ENCODE measurements at places on chromosomes 2 and 18.

- DNase-seq: no peak
These were observed 251.6 kb downstream of the AFF3 start for GRCh38 chr2:99890568-99891427.

- peak; percentile 29 for DNase-seq
These were observed 15.4 kb downstream of the SDC1 start for GRCh38 chr2:20209373-20210109.

- DNase-seq: no peak
These were observed 185.8 kb upstream of the CNTNAP5 start for GRCh38 chr2:123839326-123839725.

DNA sequence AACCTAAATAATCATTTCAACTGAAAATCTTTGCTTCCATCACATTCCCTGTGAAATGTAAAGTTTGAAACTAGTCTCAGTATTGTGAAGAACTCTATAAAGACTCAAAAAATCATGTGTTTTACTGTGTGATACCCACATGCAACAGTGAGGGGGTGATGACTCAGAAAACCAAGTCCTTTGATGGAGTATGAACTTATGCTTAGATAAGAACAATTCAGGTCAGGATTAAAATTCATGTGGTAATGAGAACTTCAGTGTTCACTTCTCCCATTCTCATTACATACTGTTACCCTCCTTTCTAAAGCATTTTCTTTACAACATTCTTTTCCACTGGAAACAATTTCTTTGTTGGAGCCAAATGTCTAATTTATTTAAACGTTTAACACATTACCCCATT lies 360.2 kb downstream of the FSIP2 start:
- DNase-seq: no peak

Data from Jurkat, Clone E6-1 (cell line).